ENCODE measurements at places on chromosomes 5 and 9. TPM values are rescaled to one million over a fixed set of nuclear protein-coding genes. Genes with fewer than 3 reads are reported as not detected.

Gene SLC22A4
- polyA plus RNA-seq, result 2.0 TPM

Gene GPR107
- 28.6 TPM for polyA plus RNA-seq

Gene INSL4
- polyA plus RNA-seq, result not detected

Gene PCDH1
- polyA plus RNA-seq, result 21.3 TPM

Gene SNAPC4
- polyA plus RNA-seq, result 6.8 TPM

Gene NXNL2
- polyA plus RNA-seq, result 1.0 TPM

Gene HK3
- 7.8 TPM for polyA plus RNA-seq

Gene GHR
- 0.31 TPM for polyA plus RNA-seq

Gene NUTM2G
- 0.18 TPM for polyA plus RNA-seq

Gene PCA3
- not detected for polyA plus RNA-seq

Gene LCN2
- not detected for polyA plus RNA-seq

Gene JAKMIP2
- 46.3 TPM for polyA plus RNA-seq

Gene PCDHAC2
- 9.3 TPM for polyA plus RNA-seq

Gene ZNF366
- polyA plus RNA-seq, result not detected

Gene TGFBI
- 0.90 TPM for polyA plus RNA-seq

Gene SLC25A46
- 118 TPM for polyA plus RNA-seq

Gene TEX48
- not detected for polyA plus RNA-seq

Gene LHX2
- 2.6 TPM for polyA plus RNA-seq

Gene CCDC192
- polyA plus RNA-seq, result not detected

Gene LVRN
- 3.5 TPM for polyA plus RNA-seq

Gene P4HA2
- polyA plus RNA-seq, result 1.4 TPM

Gene RNF183
- polyA plus RNA-seq, result not detected

Gene RNF130
- 62.8 TPM for polyA plus RNA-seq

Gene NEUROG1
- not detected for polyA plus RNA-seq

Gene KIAA0825
- polyA plus RNA-seq, result 5.1 TPM

Gene ALDOB
- polyA plus RNA-seq, result not detected

Gene GARIN3
- not detected for polyA plus RNA-seq

Gene SHC3
- polyA plus RNA-seq, result 22.9 TPM

Gene KCTD16
- 7.2 TPM for polyA plus RNA-seq

Gene ATP10B
- not detected for polyA plus RNA-seq

Gene TSSK1B
- not detected for polyA plus RNA-seq

Gene OR1Q1
- not detected for polyA plus RNA-seq

Gene ZFP2
- polyA plus RNA-seq, result 14.5 TPM

Gene SETX
- polyA plus RNA-seq, result 37.1 TPM

Gene C5orf52
- polyA plus RNA-seq, result not detected

Gene FGF1
- not detected for polyA plus RNA-seq
